Daoy (cell line): ENCODE measurements at places on chromosomes 2 and 18.

- no peak for DNase-seq
Measured at GRCh38 chr2:37934591-37935513, 9.8 kb downstream of the RMDN2 start.

DNA sequence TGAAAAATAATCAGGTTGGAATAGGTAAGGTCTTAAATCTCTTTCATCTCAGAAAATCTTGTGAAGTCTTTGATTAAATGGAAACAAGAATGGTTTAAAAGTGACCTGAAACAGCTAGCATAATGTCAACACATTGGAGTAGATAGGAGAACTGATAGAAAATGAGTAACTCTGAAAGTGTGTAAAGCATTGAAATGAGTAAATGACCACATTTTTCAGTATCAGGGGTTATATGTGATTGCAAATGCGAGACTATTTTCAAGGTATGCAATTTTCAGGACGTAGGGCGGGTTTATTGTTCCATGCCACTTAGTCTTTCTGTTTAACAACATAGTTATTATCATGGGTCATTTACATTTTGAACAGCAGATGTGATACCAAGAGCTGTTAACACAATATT lies 1383.2 kb downstream of the LRP1B start:
- no peak for DNase-seq

GRCh38 chr18:6741232-6741663 lies 11.7 kb downstream of the ARHGAP28 start:
- peak; percentile 86 for DNase-seq

DNA sequence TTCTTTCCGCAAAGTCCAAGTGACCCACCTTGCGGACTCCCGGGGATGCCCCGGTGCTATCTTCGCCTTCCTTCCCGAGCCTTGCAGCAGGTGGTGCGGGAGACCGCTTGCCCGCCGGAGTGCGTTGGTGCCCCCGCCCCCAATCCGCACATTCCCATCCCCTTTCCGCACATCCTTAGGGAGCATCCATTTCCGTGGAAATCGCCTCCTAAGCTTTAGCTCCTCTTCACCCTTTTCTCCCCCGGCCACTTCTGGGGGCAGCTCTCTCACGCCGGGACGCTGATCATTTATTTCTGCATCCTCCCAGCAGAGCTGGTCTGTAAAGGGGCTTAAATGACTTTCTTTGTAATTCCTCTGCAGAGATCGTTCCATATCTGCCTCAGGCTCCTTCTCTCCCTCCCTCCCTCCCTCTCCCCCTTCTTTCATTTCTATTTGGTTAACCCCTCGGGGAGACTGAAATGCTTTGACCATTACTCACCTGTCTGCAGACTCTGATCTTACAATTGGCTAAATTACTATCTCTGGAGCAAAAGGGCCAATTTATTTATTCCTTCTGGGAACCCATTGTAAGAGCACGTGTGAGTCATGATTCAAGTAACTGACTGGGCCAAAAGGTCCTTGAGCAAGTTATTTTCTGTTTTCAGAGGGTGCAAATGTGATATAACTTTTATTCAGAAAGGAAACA lies 1.3 kb upstream of the LYPD1 start:
- peak; percentile 86 for DNase-seq

GRCh38 chr2:6580982-6581381 lies 284.7 kb downstream of the CMPK2 start:
- no peak for DNase-seq

DNA sequence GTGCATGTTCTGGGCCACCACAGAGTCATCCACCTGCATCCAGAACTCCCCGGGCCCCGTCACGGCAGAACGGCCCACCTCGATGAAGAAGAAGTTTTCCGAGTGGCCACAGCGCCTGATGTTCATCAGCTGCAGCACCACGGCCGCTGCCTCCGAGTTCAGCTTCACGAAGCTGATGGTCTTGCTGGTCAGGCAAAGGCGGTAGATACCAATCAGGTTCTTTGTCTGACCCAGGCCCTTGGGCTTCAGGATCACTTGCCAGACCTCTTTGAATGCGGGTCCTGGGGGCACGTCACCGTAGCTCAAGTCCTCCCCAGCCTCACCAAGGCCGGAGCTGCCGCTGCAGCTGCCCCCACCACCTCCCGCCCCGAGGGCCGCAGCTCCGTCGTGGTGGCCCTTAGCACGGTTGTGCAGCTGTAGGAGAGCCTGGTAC lies 1.6 kb downstream of the IRS1 start:
- DNase-seq: no peak

- peak; percentile 46 for DNase-seq
Measured at GRCh38 chr2:27408601-27409320, 630 bp downstream of the PPM1G start.

- DNase-seq: no peak
Measured at GRCh38 chr2:157468931-157469708, 25.2 kb upstream of the CYTIP start.

GRCh38 chr18:22098563-22098989 lies 70.8 kb upstream of the GATA6 start:
- no peak for DNase-seq

DNA sequence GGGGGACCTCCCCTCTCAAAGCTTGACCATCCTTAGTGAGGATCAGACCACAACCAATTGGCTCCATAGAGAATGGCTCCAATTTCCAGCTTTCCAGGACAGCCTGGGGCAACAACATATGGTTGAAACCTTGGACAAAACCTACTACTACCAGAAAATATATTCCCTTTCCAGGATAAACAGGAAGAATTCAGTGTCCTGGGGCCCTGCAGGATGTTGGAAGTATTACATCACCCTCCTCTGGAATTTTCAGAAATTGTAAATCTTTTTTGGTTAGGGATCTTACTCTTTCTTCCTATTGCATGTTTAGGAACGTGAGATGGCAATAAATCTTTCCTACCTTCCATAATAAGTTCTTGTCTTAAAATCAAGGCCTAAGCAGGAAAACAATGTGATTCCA lies 158.9 kb upstream of the MEIS1 start:
- DNase-seq: no peak

DNA sequence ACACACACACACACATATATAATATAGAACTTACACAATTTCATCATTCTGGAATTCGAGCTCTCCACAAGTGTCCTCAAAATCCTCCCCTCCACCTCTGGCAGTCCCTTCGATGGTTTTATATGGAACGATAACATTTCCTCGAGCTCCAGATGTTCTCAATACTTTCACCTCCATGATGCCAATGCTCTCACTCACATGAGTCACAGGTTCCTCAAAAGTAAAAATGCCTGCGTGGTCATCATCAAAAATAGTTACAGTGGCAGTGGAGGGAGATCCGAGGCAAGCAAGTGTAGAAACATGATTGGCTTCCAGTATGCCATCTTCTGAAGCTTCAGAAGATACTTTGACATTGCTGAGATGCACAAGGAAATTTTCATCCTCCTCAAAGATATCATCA lies 23.5 kb downstream of the SLC8A1 start:
- no peak for DNase-seq

DNA sequence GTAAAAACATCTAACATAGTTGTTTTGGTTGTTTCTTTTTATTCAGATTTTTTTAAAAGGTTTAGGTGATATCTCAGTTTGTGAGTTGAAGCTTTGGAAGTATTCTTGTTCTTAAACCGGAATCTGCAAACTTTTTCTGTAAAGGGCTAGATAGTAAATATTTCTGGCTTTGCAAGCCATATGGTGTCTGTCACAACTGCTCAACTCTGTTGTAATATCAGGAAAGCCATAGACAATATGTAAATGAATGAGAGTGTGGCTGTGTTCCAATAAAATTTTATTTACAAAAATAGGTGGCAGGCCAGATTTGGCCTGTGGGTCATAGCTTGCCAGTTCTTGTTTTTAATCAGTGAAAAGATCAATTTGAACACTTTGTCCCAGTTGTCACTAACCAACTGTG lies 134.1 kb downstream of the CNTNAP5 start:
- no peak for DNase-seq

GRCh38 chr2:6556755-6557154 lies 309.0 kb downstream of the CMPK2 start:
- no peak for DNase-seq

- no peak for DNase-seq
Measured at GRCh38 chr2:232133078-232133477, 171.6 kb downstream of the DIS3L2 start.

- no peak for DNase-seq
Measured at GRCh38 chr2:188449561-188449960, 157.9 kb downstream of the GULP1 start.

GRCh38 chr2:188412190-188412589 lies 120.5 kb downstream of the GULP1 start:
- DNase-seq: no peak

- no peak for DNase-seq
Measured at GRCh38 chr2:239902749-239903201, 122.4 kb downstream of the NDUFA10 start.

DNA sequence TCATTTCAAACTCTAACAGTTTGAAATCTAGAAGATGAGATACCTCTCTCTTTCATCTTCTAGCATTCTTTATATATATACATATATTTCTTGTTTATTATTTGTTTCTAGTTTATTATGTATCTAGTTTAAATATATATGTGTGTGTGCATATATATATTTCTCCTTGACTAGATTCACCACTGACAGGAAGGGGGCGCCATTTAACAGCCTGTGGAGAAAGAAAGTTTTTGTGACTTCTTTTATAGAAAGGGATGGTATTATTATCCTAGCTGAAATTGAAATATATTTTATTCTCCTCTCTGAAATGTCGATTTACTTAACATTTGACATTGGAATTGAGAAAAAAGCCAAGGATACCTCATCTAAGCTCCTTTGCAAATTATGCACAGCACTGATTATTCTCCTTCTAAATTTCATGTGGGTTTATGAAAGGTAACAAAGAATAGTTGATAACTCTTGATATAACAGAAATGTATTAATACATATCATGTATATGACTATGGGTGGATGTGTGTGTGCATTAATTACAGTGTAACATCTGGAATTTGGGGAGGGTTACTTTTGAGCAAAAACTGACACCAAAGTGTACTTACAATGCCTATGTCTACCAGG lies 160.7 kb upstream of the NT5C1B start:
- DNase-seq: peak; percentile 53

DNA sequence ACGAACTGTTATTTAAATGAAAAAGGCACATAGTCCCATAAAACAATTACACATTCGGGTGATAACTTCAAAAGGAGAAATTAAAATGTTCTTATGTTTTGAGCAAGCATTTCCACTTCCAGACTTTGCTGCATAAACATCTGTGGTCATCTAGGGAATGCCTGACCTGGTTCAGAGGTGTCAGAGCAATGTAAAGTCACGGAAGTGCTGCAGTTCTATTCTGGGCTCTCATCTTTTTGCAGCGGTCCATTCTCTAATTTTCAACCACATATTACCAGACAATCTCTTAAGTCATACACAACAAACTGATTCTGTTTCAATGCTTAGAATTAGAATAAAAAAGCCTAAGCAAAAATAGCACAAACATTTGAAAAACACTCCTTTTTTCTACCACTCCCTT lies 22.0 kb upstream of the PTH2R start:
- no peak for DNase-seq

DNA sequence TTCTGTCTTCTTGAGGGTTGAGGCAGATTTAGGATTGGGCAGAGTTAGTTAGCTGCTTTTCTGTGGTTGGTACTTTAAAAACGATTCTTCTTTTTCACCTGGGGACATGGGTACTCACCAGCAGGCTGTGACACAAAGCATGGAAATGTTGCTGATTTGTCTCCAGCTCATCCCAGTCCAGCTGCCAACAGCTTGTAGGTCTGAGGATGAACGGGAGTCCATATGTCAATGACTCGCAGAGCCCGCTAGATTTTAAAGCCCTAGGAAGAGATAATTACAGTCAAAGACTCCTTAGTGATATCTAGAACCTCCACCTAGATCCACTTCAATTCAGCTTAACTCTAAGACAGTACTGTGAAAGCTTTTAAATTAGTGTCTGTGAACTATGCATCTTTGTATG lies 20.8 kb downstream of the DOK1 start:
- no peak for DNase-seq

- no peak for DNase-seq
Measured at GRCh38 chr2:3666613-3666975, 8.6 kb downstream of the ALLC start.

DNA sequence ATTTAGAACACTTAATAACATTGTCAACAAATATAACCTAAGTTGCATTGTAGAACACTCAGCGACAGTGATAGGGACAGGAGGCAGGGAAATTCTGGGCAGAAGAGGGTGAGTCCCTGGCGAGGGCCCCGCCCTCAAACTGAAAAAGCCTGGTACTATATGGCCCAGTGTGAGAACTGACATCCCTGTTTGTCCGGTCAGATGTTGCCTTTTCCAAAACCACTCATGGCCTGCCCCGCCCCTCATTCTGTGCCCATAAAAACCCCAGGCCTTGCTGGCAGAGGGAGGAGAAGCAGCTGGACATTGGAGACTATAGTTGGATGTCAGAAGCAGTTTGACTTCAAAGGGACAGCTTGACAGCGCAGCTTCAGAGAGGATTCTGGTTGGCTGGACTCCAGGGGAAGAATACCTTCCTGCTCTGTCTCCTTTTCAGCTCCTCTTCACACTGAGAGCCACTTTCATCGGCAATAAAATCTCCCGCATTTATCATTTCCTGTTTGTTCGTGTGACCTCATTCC lies 47.0 kb downstream of the FAM117B start:
- DNase-seq: no peak

DNA sequence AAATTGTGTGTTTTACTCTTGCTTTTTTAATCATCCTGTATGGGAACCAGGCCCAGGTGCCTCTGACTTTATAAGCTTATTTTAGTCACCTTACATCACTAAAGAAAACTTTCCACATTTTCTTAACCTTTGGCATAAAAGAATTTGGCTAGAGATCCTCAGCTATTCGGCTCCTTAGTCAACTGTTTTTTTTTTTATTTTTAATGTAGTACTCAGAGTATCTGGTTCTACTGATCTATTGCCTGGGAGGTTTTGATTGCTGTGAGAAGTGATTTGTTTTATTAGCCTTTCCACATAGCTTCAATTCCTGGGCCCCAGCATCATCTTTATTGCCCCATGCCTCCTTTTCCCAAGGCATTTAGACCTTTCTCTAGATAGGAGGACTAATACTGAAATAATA lies 121.0 kb downstream of the MYO1B start:
- DNase-seq: no peak

GRCh38 chr2:191321861-191322662 lies 76.9 kb downstream of the MYO1B start:
- peak; percentile 91 for DNase-seq

GRCh38 chr2:162265666-162266459 lies 22.6 kb upstream of the FAP start:
- DNase-seq: no peak

- no peak for DNase-seq
Measured at GRCh38 chr2:46656640-46657039, 177.3 kb downstream of the TMEM247 start.

GRCh38 chr18:72372076-72372475 lies 172.1 kb downstream of the CBLN2 start:
- DNase-seq: no peak

DNA sequence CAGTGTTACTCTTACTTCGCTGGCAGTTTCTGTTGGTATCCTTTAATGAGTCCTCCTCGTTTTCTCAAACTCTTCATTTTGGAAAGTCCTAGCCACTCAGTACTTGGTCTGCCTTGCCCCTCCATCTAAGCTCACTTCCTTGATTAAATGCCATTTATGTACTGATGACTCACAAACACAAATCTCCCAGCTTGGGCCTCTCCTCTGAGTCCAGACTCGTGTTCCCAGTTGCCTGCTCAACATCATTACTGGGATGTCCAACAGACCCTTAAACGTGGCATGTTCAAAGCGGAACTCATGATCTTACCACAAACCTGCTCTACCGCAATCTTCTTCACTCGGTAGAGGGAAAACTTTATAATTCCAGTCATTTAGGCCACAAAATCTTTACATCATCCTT lies 13.8 kb upstream of the CCDC68 start:
- no peak for DNase-seq

- no peak for DNase-seq
Measured at GRCh38 chr2:216431531-216431856, 19.2 kb downstream of the SMARCAL1 start.

GRCh38 chr2:24077879-24078278 lies 1.8 kb upstream of the SF3B6 start:
- DNase-seq: no peak
